ENCODE measurements at places on chromosomes 3 and 15.
A peak's percentile ranks its signal among the peaks of the same experiment; 100 is the strongest.

GRCh38 chr3:108239082-108239481 lies 16.9 kb upstream of the IFT57 start:
- no peak for DNase-seq

- DNase-seq = no peak
Observed at GRCh38 chr3:43758592-43759225, 68.0 kb downstream of the ABHD5 start.

DNA sequence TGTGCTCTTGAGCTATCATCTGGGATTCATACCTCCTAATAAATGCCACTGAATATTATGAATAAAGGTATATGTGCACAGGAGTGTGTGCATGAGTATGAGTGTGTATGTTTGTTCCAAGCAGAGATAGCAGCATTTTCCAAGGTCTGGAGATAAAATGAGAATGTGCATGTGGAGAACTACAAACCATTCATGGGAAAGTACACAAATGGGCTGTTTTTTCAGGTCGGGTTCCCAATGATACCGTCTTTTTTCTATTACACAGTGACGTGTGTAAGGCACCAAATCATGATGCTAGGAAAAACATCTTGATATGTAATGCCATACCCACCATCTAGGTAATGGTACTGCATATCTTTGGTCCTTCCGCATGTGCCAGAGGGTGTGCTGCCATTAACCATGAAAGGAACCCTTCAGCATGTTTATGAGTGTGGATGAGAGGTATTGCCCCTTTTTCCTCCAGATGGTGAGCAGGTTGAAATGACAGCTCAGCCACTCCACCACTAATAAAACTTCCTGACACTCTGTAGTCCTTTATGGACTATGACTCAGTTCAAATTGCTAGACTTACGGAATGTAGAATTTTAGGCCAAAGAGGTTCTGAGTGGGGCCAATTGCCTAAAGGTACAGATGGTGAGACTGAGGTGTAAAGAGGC lies 36.4 kb upstream of the COPB2 start:
- no peak for DNase-seq

DNA sequence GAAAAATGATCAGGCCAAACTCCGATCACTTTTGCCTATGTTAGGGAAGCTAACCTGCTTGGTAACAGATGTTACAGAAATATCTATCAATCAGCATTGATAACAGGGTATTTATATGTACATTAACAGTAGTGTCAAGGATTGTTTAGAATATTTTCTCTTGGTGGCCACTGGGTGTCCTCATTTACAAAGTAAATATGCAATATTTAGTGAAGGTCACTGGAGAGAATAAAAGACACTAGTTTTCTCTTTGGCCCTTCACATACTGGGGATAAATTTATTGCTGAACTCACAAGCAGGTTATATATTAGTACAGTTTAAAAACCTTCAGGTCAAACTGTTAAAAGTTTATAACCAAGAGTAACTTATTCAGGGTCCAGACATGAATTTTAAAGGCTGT lies 69.0 kb downstream of the TIGIT start:
- DNase-seq = no peak

DNA sequence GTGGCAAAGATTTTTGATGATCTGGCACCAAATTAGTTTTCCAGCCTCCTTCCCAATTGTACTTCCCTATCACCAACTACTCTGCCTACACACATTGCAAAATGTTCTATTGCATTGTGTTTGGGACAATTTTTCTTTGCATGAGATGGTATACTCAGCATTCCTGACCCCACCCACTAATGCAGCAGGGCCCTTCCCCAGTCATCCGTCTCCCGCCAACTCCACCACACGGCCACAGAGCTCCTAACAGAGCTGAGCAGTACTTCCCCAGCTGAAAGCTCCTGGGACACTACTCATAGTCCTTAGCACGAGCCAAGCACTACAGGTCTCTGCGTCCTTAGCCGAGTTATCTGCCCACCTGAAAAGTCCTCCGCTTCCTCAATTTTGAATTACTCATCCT lies 34.2 kb downstream of the TXNRD3 start:
- DNase-seq = no peak

- DNase-seq = no peak
Observed at GRCh38 chr3:148825476-148825875, 2.1 kb upstream of the CPB1 start.

DNA sequence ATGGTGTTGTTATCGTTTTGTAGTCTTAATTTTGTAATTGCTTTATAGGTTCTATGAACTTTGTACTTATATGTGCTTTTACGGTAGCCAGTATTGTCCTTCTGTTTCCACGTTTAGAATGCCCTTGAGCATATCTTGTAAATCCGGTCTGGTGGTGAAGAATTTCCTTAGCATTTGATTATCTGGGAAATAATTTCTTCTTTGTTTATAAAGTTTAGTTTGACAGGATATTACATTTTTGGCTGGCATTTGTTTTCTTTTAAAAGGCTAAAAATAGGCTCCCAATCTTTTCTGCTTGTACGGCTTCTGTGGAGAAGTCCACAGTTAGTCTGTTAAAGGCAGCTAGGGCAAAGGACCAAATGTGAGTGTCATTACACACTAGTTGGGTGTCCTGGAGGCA lies 36.7 kb downstream of the SPESP1 start:
- DNase-seq = no peak

GRCh38 chr3:43349716-43350115 lies 63.4 kb downstream of the SNRK start:
- no peak for DNase-seq

GRCh38 chr15:67833710-67834511 lies 5.9 kb downstream of the RNU6-1 start:
- DNase-seq = no peak

DNA sequence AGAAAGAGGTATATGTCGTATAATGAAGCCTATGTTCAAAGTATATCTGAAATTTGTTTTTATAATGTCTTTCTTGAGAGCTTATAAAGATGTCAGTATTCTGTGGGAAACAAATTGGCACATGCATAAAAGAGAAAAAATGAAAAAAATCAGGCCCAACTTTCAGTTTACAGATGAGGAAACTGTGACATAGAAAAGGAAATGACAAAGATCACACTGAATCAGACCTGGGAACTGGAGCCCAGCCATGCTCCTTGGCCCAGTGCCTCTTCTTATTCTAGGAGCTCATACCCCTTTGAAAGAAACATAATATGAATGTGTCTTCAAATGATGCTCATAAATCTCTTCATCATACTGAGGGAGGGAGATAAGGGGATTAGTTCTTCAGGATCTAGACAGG lies 48.4 kb downstream of the TMEM44 start:
- no peak for DNase-seq

DNA sequence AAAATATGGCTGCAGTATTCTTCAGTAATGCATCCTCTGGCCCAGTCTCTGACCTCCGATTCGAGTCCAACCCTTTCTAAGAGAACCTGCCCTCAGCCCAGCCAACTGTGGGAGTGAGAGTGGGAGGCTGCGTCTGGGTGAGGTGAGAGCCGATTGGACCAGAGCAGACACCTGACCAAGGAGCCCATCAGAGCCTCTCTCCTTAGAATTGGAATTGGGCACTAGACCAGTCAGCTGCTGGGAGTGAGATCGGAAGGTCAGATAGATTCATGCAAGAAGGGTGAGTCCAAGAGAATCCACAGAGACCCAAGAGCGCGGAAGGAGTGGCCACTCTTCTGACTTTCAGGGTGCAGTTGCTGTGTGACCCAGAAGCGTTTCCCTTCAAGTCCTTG lies 10.2 kb downstream of the RASL12 start:
- DNase-seq = no peak

GRCh38 chr15:37682304-37682703 lies 252.1 kb upstream of the TMCO5A start:
- DNase-seq = no peak

- peak; percentile 26 for DNase-seq
Observed at GRCh38 chr15:74725845-74726773, 781 bp upstream of the CYP1A1 start.

DNA sequence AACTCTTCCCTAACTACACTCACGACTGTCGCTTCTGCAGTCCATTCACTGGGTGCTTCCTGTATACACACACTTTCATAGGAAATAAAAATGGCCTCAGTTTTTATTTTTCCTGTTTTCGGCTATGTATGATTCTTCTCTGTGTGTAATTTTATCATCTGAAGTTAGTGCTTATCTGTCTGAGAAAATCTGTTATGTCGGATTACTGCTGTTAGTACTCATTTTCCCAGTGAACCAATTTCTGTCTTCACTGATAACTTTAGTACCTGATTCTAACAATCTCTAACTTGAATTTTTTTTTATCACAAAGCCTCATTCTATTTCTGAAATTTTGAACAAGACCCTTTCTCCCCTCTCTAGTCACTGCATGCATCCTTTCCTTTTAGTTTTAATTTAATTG lies 20.9 kb downstream of the RAB5A start:
- DNase-seq = no peak

DNA sequence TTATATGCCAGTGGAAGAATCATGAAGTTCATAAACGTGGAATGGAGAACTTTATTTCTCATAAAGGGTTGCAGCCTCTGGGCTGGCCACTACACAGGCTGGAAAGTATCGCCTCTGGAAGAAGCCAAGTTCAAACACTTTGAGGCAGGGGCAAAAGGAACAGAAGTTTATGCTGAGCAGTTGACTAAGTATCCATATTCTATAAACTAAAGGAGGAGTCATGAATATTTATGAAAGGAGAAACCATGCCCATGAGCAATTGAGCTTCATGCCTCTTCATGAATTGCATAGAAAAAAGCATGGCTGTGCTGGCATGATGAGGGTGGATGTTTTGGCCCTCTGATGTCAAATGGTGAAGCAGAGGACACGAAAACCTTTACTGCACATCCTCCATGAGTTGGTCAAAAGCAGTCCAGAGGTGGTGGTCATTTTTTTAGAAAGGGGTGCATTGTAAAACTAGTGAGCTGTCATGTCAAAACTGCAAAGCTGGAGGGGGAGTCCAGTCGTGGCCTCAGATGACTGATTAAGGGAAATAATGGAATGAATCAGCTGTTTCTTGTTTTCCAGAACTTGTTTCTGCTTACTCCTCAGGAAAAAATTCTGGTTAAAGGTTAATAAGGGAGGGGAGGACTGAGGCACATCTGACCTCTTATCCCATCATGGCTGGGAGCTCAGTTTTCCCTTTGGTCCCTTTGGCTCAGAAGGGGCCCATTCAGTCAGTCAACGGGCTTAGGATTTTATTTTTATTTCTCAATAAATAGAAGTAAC lies 276.7 kb downstream of the CHL1 start:
- DNase-seq = no peak

DNA sequence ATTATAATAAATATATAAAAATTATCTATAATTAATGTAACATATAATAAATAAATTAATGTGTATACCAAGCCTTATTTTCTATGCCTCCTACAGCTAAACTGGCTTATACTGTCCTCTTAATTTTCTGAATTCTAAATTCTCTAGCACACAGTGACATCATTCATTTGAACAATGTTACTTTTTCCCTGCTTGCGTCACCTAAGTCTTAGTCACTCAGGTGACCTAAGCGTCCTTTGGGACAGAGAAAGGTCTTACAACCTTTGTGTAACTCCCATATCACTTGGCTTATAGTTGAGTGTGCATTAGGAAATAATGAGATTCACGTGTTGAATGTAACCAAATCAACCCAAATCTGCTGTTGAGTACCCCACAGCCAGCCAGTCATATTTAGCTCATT lies 48.5 kb upstream of the KCNMB2 start:
- no peak for DNase-seq

DNA sequence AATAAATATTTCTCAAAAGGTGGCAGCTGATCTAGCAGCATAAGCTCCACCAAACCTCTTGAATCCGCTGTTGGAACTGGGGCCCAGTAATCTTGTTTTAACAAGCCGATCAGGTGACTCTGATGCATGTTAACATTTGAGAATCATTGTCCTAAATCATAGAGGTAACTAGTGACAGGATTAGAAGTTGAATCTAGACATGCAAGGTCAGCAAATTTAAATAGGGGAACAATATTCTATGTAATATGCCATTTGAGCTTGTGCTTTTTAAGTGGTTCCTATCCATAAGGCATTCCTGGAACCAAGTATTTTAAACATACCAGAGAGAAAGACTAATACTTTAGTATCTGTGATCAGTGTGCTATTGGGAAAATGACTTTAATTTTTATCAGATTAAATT lies 412.8 kb downstream of the PYDC2 start:
- no peak for DNase-seq

DNA sequence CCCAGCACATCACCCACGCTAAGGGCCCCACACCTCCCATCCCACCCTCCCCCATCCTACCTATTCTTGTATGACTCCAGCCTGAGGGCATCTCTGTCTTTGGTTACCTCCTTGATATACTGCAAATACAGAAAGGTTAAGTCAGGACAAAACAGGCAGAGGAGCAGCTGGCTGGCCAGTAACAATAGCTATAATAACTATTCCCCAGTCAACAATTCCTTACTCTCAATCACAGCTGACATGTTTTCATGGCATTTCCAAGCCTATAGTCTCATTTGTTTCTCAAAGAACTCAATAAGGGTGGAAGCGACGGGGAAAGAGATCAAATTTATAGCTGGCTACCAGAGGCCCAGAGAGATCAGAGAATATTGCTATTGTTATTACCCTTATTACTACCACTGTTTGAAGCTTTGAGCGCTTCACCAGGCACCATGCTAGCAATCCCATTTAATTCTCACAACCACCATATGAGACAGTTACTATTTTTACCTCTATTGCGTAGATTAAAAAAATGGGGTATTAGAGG lies 93.0 kb upstream of the C2CD4B start:
- DNase-seq = no peak

DNA sequence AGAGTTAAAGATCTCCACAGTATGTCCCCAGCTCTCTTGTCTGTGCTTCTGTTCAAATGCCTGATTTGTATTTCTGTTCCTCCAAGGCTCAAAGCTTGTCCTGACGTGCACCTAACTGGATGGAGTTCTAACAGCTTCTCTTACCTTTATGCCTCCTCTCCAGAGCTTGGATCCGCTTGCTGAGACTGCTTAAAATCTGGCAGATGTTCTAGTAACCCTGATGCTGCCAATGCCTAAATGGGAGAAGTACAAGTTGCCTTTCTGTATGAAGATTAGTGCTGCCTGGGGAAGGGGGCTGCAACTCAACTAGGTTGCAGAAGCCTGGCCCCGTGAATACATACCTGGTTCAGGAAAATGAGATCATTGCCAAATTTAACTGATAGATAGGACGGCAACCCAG lies 354.5 kb upstream of the KCNMB2 start:
- DNase-seq = no peak

GRCh38 chr3:152671446-152672319 lies 163.2 kb upstream of the P2RY1 start:
- DNase-seq = no peak

- DNase-seq = no peak
Observed at GRCh38 chr3:127457094-127457475, 133.4 kb downstream of the TPRA1 start.

- no peak for DNase-seq
Observed at GRCh38 chr15:79811406-79812405, 85.1 kb downstream of the MTHFS start.

DNA sequence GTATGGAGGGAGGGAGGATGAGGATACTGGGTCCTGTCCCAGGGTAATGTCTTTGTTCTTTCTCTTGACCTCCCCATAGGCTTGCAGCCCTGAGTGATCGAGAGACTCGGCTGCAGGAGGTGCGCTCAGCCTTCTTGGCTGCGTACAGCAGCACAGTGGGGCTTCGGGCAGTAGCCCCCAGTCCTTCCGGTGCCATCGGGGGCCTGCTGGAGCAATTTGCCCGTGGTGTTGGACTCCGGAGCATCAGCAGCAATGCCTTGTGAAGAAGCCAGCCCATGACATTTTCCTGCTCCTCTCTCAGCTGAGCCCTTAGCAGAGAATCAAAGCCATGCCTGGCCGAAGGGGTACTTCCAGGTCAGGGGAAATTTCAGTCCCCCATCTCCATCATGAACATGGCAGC lies 1.9 kb upstream of the CPNE9 start:
- no peak for DNase-seq

- DNase-seq = no peak
Observed at GRCh38 chr3:78799681-78800080, 968.1 kb downstream of the ROBO1 start.

Measured in stimulated activated CD8-positive, alpha-beta memory T cell treated with anti-CD3 and anti-CD28 coated beads, Interleukin-12 subunit alpha, Interleukin-12 subunit beta, amount 100 ng/mL, for 4 hours (primary cell).